ENCODE measurements at places on chromosomes 11 and 22.

DNA sequence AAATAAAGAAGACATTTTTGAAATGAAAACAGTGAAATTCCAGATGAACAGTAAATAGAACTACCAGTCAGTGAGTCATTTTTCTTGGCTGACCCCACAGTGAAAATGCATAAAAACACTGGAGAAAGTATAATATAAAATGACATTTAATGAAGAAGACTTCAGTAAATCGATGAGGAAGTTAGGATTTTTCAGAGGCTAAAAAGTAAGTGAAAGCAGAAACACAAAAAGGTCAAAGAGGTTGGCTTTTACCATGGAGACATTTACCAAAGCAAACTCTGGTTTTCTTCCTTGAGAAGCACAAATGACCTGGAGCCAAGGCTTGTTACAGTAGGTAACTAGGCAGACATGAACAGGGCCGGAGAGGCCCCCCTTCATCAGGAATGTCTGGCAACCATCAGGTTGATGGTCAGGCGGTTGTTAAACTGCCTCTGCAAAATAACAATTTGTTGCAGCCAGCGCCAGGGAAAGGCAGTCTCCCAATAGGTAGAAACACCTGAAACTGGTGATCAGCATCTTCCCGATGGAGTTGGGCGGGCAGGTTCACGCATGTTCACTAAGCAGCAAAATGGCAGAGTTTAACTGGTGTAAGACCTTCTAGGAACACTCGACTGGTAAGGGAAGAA lies 16.7 kb upstream of the TMEM123 start:
- H3K36me3 ChIP-seq = no peaks in the 10 kb centered on the region
- no peak for DNase-seq
- no peaks in the 10 kb centered on the region for H3K27me3 ChIP-seq

- peaks cover 3% of the 10 kb centered on the region for H3K4me1 ChIP-seq
- DNase-seq = no peak
- no peak overlapping the region for H3K27ac ChIP-seq
- H3K36me3 ChIP-seq = no peaks in the 10 kb centered on the region
These were observed 9.2 kb upstream of the IFITM3 start for GRCh38 chr11:329886-330253.

DNA sequence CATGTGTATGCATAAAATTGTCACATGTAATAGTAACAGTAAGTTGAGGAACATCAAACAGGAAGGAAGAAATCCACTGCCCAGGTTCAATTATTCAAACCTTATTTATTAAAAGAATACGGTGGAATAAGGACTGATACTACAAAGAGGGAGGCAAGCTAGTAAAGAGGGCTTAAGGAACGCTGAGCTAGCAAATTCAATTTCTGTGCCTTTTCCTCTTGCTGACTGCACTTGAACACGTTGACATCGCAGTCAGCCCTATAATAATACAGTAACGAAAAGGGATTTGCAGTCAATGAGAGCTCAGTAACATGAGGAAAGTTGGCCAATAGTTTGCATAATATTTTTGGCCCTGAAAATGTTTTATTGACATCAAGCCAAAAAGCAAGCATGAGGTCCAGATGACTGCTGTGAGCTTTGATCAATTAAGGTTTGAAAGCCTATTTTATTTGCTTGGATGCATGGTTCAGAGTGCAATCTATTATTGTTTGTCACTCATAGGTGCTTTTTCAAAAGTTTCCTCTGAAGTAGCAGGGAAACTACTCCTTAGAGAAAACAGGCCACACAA lies 861.8 kb downstream of the LRRC4C start:
- no peaks in the 10 kb centered on the region for H3K4me1 ChIP-seq
- no peak overlapping the region for H3K4me3 ChIP-seq
- no peaks in the 10 kb centered on the region for H3K27me3 ChIP-seq
- H3K36me3 ChIP-seq = no peaks in the 10 kb centered on the region
- H3K27ac ChIP-seq = no peak overlapping the region

DNA sequence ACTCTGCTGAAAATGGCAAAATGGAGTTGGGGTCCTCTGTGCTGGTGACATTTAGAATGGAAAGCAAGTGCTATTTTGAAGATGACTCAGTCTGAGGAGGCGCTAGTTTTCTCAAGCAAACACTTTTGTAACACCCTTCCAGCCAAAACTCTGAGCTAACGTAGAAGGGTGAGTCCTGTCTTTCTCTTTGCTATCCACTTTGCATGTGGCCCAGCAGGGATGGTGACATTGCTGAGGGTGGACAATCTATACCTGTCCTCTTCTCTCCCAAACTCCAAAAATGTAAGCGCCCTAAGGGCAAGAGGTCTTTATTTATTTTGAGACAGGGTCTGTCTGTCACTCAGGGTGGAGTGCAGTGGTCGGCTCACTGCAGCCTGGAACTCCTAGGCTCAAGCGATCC lies 3.6 kb upstream of the KAT5 start:
- DNase-seq = no peak
- no peaks in the 10 kb centered on the region for H3K27me3 ChIP-seq
- peaks cover 4% of the 10 kb centered on the region for H3K36me3 ChIP-seq

DNA sequence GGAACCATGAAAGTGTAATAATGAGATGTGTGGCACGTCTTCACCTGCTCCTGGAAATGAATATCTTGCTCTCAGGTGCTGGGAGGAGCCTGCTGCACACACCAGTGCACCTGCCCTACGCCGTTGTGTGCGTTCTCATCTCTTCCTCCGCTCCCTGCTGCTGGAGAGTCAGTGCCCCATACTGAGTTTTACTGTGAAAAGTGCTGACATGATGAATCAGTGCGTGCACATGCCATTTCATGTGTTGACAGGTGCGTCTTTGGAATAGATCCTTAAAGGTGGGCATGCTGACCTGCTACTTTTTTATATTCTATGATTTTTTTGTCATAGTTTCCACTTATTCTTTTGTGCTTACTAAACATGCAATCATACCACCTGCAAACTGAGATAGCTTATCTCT lies 1015.8 kb downstream of the BRD1 start:
- H3K27ac ChIP-seq = no peak overlapping the region
- no peaks in the 10 kb centered on the region for H3K36me3 ChIP-seq
